A549 treated with CORT108297 at 1 μM for 4 hours (cell line): ENCODE measurements at places on chromosomes 11 and 22. TPM values are rescaled to one million over a fixed set of nuclear protein-coding genes. Genes with fewer than 3 reads are reported as not detected.

LRRC55 gene
- total RNA-seq = 0.02 TPM in 1 of 5 replicates, not detected in the others

ELMOD1 gene
- total RNA-seq = 0.12 to 0.42 TPM (median 0.19 TPM) in 5 replicates

PPP1R14B gene
- total RNA-seq = 222 to 403 TPM (median 372 TPM) in 5 replicates

UBQLN3 gene
- total RNA-seq = not detected in 5 replicates

MS4A15 gene
- not detected in 5 replicates for total RNA-seq

PHF21A gene
- total RNA-seq = 10.0 to 14.7 TPM (median 13.1 TPM) in 5 replicates

RAB3IL1 gene
- total RNA-seq = 11.9 to 14.9 TPM (median 14.1 TPM) in 5 replicates

ATP6V1E1 gene
- 115 to 138 TPM (median 122 TPM) in 5 replicates for total RNA-seq

OR8D1 gene
- total RNA-seq = not detected in 5 replicates

PRR33 gene
- not detected in 5 replicates for total RNA-seq

SAAL1 gene
- 37.5 to 42.2 TPM (median 39.3 TPM) in 5 replicates for total RNA-seq

GNG3 gene
- not detected in 5 replicates for total RNA-seq

CSF2RB gene
- not detected in 5 replicates for total RNA-seq

MYBPC3 gene
- total RNA-seq = 0.07 to 0.09 TPM (median 0.07 TPM) in 5 replicates

CEP126 gene
- 2.9 to 4.1 TPM (median 3.4 TPM) in 5 replicates for total RNA-seq

RAB36 gene
- 5.8 to 7.8 TPM (median 7.5 TPM) in 5 replicates for total RNA-seq

CYTH4 gene
- 0.70 to 1.3 TPM (median 1.0 TPM) in 5 replicates for total RNA-seq
